ENCODE measurements at places on chromosomes 13 and 19.

- DNase-seq = no peak
Measured at GRCh38 chr19:54470991-54471782, 1.9 kb downstream of the CDC42EP5 start.

- no peak for DNase-seq
Measured at GRCh38 chr13:60655256-60655655, 258.2 kb downstream of the TDRD3 start.

GRCh38 chr13:97359181-97360057, 74.5 kb upstream of the RAP2A start:
- peak; percentile 34 for DNase-seq

DNA sequence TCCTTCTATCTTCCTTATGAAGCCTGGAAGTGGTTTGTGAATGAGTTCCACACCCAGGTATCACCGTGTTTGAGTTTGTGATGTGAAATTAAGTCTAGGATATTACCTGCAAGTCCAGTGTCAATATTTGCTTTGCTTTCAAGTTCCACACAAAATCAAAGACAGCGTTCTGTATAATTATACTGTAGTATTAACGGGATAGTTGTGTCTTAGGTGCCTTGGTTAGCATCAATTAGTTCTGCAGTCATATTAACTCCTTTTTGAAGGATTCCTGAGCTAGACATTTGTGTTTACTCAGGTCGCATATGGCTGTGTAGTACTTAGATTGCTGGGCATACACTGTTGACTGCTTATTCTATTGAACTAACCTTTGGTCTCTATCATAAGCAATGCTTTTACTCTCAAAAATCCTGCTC, 54.4 kb downstream of the ERCC5 start:
- DNase-seq = no peak

- DNase-seq = no peak
Measured at GRCh38 chr13:108526286-108526685, 103.1 kb upstream of the MYO16 start.

Data from C1 segment of cervical spinal cord (tissue), 14 donors.